SW480 (cell line): ENCODE measurements at places on chromosomes 11 and 22.
A peak's percentile ranks its signal among the peaks of the same experiment; 100 is the strongest.

- peak; percentile 73 for DNase-seq
Observed at GRCh38 chr11:10809373-10810160, 841 bp upstream of the EIF4G2 start.

DNA sequence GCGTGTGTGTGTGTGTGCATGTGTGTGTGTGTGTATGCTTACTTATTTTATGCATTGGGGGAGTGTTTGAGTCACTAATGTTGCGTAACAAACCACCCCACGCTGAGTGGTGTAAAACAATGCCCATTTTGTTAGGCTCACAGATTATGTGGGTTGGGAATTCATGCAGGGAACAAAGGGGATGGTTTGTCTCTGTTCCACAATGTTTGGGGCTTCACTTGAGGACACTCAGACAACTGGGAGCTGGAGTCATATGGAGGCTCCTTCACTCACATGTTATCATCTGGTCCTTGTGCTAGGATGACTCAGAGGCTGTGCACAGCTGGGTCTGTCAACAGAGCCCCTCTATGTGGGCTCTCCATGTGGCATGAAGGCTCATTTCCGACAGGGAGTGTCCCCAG, 51.3 kb upstream of the LARGE1 start:
- DNase-seq: peak; percentile 90

DNA sequence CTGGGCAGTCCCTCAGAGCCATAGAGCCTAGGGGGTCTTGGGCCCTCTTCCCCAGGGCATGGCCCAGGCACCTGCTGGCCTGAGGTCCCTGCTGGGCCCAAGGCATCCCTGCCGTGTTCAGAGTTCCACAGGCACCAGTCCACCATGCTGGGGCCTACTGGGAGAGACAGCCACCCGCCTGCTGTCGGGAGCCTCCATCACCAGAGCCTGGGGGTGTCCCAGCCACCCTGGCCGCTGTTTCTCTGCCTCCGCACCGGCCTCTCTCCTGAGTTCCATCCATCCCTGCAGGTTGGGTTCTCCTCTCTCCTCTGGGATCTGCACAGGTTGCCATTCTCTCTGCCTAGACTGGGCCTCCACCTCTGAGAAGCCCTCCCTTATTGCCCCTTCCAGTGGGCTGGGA, 68.6 kb downstream of the KCNQ1 start:
- no peak for DNase-seq

- DNase-seq: no peak
Observed at GRCh38 chr11:100709233-100709957, 22.3 kb downstream of the ARHGAP42 start.

- DNase-seq: no peak
Observed at GRCh38 chr22:46606886-46607285, 13.3 kb upstream of the GRAMD4 start.

- DNase-seq: no peak
Observed at GRCh38 chr11:117606211-117606610, 190.8 kb downstream of the DSCAML1 start.
